ENCODE measurements at places on chromosomes 12 and 14. TPM values are rescaled to one million over a fixed set of nuclear protein-coding genes. Genes with fewer than 3 reads are reported as not detected.

DNA sequence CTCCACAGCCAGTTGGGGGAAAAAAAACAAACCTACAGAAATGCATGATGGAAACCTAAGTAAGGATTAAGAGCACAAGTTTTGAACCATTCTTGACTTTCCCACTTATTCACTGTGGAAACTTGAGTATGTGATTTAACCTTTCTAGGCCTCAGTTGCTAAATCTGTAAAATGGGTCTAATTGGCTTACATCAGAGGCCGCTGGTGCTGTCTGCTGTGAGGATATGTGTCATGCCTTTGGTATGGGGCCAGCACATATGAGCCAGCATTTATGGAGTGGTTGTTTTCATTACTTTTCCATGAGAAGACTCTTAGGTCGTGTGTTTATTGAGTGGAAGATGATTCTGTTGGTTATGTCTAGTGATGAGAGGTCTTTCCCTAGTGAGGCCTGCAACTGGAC, 102.4 kb downstream of the ESR2 start:
- DNase-seq = no peak
- peaks cover 3% of the 10 kb centered on the region for H3K36me3 ChIP-seq
- no peaks in the 10 kb centered on the region for H3K27me3 ChIP-seq
- H3K4me3 ChIP-seq = no peak overlapping the region
- no peak overlapping the region for H3K27ac ChIP-seq
- peaks cover 21% of the 10 kb centered on the region for H3K4me1 ChIP-seq

GRCh38 chr14:68927089-68927488, 52.0 kb downstream of the ACTN1 start:
- H3K27ac ChIP-seq = no peak overlapping the region
- no peak overlapping the region for H3K4me3 ChIP-seq
- H3K4me1 ChIP-seq = peaks cover 9% of the 10 kb centered on the region
- H3K27me3 ChIP-seq = no peaks in the 10 kb centered on the region
- H3K36me3 ChIP-seq = peaks cover 5% of the 10 kb centered on the region
- DNase-seq = no peak

GRCh38 chr14:103696466-103697071, 18.7 kb downstream of the XRCC3 start:
- no peaks in the 10 kb centered on the region for H3K27me3 ChIP-seq
- H3K4me1 ChIP-seq = no peaks in the 10 kb centered on the region
- peaks cover 22% of the 10 kb centered on the region for H3K36me3 ChIP-seq
- no peak overlapping the region for H3K4me3 ChIP-seq
- H3K27ac ChIP-seq = no peak overlapping the region

- H3K27me3 ChIP-seq = no peaks in the 10 kb centered on the region
- no peak overlapping the region for H3K27ac ChIP-seq
- no peaks in the 10 kb centered on the region for H3K4me1 ChIP-seq
- H3K4me3 ChIP-seq = no peak overlapping the region
- DNase-seq = no peak
Measured at GRCh38 chr14:83611491-83611890, 1918.5 kb upstream of the FLRT2 start.

CD163L1 gene
- 0.22 TPM for total RNA-seq

TAS2R10 gene
- total RNA-seq = not detected
